Cerebellum (tissue), 4 donors: ENCODE measurements at places on chromosomes 7 and 10.

- no peak for DNase-seq
These were observed 199.8 kb downstream of the JCAD start for GRCh38 chr10:29859521-29860130.

- no peak for DNase-seq
These were observed 6.3 kb downstream of the ACTL6B start for GRCh38 chr7:100649826-100650565.

DNA sequence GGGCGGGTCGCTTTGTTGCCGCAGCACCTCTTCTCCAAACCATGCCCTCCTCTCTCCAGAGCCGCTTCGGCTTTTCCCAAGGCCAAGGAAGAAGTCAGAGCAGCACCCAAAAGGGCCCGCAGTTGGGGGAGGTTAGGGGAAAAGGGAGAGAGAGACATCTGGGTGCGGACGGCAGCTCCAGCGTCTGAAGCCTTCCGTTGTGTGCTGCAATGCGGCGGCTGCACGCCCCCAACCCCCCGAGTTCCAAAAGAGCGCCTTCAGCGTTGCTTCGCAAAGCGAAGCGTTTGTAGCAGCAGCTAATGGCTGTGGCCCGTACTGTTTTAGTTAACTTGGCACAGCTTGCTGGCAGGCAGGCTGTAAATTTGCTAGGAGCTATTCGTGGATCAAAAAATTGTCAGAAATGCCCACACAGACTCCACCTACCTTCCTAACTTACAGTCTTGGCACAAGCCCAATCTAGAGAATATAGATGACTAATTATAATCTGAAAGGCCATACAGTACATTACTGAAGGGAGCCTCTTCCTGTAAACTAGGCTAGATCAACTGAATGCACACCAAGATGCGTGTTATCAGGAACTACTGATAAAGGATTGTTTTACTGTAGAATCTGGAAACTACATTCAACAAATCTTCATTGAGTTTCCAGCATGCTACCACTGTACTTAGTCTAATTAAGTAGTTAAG is 1.1 kb upstream of the KBTBD2 start:
- peak; percentile 34 for DNase-seq

DNA sequence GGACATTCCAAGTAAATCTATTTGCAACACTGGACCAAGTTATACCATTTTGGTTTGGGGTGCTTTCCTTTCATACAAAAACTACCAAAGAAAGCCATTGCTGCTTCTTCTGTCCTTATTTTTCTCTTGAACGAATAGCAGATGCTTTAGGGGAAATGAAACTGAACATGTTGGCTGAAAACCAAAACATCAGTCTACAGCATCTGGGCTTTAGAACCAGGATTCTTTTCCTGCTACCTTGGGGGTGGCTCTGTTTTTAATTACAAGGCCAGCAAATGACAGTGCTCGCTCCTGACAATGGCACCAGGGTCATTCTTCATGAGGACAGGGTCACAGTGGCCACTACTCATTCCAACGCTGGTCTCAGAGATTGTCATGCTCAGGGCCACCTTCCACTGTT is 80.3 kb downstream of the WDR11 start:
- no peak for DNase-seq

- DNase-seq = no peak
These were observed 62.5 kb downstream of the ZNF37A start for GRCh38 chr10:38156416-38157269.

GRCh38 chr7:35776686-35777085 is 24.2 kb upstream of the SEPTIN7 start:
- DNase-seq = no peak

DNA sequence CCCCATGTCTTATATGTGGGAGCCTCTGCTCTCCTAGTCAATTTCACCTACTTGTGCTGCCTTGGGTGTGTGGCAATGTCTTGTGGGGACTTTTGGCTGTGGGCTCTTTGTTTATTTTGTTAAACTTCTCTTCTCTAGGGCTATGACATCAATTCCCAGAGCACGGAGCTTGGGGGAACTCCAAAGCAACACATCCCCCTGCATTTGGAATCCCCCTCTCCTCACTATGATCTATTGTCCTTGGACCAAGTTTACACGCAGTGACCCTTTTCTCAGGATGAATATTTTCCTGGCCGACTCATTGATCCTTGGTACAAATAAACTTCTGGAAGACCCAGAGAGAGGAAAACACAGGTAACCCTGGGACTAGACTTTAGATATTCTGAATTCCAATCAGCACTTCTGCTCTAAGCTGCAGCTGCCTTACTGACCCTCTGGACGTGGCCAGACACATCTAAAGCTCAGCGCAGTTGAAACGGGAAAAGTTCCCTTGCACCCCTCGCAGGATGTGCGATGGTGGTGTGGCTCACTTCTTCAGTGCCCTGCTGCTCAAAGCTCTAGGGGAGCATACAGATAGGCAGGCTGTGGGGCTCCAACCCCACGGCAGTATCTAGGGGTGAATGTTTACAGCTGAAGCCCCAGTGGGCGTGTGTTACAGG is 110.8 kb downstream of the TMEM178B start:
- no peak for DNase-seq

DNA sequence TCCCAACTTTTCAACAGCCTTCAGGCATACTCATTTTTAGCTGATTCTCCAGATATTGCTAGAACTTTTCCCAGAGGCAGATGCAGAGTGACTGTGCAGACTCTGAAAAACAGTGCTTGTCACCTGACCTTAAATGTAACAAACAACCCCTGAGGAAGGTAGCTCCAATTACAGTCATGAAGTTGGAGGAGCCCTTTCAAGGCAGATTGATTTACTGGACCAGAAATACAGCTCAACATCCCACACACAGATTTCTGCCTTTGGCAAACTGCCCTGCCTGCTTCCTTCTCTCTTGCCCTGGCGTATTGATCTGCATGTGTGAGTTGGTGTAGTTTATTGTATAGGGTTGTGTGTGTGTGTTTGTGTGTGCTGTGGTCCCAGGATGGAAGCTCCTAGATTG is 38.5 kb downstream of the PYROXD2 start:
- no peak for DNase-seq

- DNase-seq = no peak
These were observed 9.9 kb upstream of the ACSL5 start for GRCh38 chr10:112363696-112364688.

GRCh38 chr7:5494683-5495561 is 71.3 kb upstream of the TNRC18 start:
- peak; percentile 88 for DNase-seq

GRCh38 chr7:29684787-29685650 is 121.3 kb upstream of the WIPF3 start:
- peak; percentile 44 for DNase-seq

DNA sequence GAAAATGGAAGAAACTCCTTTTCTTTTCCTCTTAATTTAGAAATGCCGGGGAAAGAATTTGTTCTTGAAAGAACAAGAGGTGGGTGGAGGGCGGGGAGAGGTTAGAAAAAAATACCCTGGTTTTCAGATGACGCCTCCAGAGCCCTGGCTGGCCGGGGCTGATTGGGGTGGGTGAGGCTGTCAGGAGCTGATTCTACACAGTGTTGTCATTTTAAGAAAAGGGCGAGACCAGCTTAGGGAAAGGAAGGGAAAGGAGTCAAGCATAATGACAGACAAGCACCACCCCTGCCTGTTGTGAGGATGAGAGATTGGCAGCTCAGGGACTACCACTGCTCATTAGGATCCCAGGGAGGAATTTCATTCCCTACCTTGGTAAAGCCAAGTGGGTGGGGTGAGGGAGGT is 9.9 kb upstream of the FAM180A start:
- no peak for DNase-seq

GRCh38 chr10:19817231-19817933 is 1.1 kb downstream of the PLXDC2 start:
- no peak for DNase-seq

GRCh38 chr10:101222683-101223273 is 6.5 kb downstream of the LBX1 start:
- no peak for DNase-seq

DNA sequence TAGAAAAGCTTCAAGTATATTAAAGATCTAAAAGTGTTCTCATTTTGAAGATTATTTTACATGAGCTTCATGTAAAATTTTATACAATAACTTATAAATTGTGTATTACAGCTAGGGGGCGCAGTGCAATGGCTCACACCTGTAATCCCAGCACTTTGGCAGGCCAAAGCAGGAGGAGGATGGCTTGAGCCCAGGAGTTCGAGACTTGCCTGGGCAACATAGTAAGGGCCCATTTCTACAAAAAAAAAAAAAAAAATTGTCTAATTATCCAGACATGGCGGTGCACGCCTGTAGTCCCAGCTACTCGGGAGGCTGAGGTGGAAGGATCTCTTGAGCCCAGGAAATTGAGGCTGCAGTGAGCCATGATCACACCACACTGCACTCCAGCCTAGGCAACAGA is 16.6 kb downstream of the ACBD5 start:
- DNase-seq = no peak

- DNase-seq = no peak
These were observed 18.8 kb upstream of the ZNF273 start for GRCh38 chr7:64884085-64884912.

DNA sequence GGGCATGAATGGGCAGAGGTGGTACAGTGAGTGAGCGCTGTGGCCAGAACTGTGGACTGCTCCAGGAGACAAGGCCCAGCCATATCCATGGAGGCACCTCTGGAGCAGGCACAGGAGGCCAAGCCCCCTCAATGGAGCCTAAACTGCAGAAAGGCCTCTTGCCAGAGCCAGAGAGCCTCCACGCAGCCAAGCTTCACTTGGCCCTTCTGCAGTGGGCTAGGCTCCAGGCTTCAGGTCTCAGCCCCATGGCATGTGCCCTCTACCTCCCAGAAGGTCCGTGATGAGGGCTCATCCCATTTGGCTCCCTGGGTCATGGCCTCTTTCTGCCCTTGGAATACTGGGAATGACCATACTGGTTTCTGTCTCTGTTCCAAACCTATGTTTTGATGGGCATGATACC is 8.9 kb downstream of the PDE1C start:
- no peak for DNase-seq

DNA sequence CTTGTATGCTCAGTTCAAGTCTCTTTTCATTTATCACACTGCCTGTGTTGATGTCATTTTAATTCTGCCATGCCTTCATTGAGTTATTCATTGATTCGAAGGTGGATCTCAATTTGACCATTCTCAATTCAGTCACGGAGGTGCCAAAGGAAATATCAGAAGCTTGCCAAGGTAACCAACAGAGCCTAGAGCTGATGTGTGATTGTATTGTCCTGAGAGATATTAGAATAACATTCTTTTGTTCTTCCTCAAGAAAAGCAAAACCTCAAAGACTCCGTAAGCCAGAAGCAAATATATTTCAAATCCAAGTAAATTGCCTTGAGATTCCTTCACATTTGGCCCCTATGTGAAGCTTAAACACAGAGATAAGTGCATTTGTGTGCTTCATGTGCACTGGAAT is 345.3 kb downstream of the CXCL12 start:
- DNase-seq = no peak

DNA sequence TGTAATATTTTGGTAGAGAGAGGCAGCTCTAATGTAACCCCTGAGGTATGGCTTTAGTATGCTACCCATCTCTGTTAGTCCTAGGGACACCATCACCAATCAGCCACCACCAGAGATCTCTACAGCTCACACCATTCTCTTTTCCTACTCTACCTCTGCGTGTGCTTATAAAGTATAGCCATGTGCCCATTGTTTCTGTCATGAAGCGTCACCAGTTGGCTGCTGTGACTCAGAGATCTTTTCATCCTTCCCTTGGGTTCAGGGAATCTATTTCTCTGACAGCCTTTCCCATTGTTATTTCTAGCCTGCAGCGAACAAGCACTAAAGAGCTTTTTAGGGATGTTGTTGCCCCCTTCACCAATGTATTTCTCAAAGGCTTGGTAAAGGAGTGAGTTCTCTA is 103.3 kb downstream of the TPST1 start:
- no peak for DNase-seq

GRCh38 chr10:27637601-27638000 is 108.0 kb downstream of the MKX start:
- no peak for DNase-seq

DNA sequence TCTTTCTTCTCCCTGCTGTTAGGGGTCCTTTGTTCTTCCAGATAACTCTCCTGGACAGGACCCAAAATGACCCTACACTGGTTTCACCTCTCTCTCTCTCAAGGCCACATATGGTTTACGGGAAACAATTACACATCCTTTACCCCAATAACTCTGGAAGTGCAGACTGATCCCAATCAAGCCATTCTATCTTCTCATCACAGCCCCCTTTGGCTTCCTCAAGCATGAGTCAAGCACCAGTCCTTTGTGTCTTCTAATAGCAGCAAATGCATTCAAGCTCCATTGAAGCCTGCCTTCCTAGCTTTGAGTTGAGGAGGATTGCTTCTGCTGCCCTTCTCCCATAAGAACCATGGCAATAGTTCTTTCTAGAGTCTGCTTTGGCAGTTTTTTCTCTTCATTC is 20.2 kb downstream of the C10orf67 start:
- no peak for DNase-seq

- DNase-seq = no peak
These were observed 84.3 kb downstream of the CFTR start for GRCh38 chr7:117564080-117564479.

GRCh38 chr7:63899691-63900393 is 98.8 kb upstream of the ZNF722 start:
- peak; percentile 92 for DNase-seq

DNA sequence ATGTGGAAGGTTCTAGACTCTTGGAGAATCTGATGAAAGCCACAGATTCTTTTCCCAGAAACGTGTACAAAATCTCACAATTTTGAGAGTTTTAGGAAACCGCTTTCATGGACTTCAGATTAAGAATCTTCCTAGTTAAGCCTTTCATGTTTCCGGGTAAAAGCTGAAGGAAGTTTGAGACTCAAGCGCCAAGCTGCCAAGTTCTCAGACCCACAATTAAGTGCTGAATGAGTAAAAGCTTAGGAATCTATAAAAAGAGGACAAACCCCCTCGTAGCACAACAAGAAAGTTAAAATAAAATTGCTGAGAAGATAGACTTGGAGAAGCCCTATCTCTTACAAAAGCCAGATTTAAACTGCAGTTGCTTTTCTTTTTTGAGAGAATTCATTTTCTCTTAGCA is 99.6 kb downstream of the ST8SIA6 start:
- DNase-seq = no peak

DNA sequence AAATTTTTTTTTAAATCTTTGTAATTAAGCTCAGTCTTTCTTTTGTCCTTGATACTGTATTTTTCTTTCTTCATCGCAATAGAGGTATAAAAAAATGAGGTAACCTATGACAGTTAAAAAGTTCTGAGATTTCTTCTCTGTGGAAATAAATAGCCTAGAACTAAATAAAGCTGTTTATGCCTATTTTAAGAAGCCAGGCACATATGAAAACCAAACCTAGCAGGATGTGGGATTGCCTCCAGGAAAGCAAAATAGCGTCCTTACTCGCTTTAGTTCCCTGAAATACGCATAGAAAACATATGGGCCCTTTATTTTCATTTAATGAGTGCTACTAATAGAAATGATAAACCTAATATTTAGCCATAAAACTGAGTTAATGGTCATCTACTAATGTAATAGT is 6.6 kb downstream of the UBE2D1 start:
- DNase-seq = no peak

GRCh38 chr10:95456516-95456915 is 104.7 kb downstream of the SORBS1 start:
- DNase-seq = no peak

- DNase-seq = no peak
These were observed 34.9 kb downstream of the LDB3 start for GRCh38 chr10:86703176-86703575.

GRCh38 chr10:95730233-95730632 is 25.7 kb upstream of the ENTPD1 start:
- DNase-seq = no peak

- DNase-seq = no peak
These were observed 24.6 kb upstream of the TMEM213 start for GRCh38 chr7:138773176-138773575.

GRCh38 chr10:86715156-86715795 is 41.1 kb upstream of the BMPR1A start:
- DNase-seq = no peak

GRCh38 chr7:67470256-67470751 is 473.7 kb downstream of the TYW1 start:
- DNase-seq = no peak
